A549 (cell line): ENCODE measurements at places on chromosomes 5 and 9. TPM values are rescaled to one million over a fixed set of nuclear protein-coding genes. Genes with fewer than 3 reads are reported as not detected.

DNA sequence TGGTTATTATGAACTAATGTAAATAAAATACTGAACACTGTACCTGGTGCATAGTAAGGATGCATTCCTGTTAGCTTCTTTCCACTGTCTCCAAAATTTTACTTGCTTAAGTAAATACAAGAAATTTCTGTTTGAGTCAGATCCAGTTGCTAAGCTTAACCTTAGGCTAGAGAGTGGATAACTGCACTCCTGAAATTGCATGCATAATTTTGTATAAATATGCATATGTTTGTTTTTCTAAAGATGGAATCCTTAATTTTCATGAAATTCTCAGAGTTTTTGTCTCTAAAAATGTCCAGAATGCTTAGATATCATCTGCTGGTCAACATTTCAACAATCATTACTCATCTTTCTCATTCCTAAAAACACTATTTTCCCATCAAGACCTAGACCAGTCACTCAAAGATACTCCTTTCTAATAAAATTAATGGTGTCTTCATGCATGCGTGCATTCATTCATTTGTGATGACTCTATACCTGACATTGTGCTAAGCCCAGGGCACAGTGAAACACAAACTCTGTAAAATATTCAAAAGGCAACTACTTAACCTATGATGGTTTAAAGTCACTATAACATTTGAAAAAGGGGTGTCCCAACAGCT, 284.8 kb downstream of the SEC61B start:
- DNase-seq, result no peak

DNA sequence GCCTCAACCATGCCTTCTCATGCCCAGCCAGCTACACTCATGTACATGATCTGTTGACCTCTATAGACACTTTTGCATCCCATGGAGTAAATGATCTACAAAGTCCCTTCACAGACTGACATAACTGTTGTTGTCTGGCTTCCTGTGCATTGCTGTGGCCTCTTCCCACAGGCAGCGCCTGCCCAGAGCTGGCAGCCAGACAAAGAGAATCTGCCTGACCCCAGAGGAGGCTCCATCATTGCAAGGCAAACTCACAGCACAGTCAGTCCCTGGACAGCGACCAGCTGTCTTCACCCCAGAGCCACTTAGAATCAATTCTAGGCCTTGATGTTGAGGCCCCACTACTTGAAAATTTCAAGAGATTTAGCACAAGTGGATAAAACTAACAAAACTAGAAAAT, 65.5 kb downstream of the INSYN2B start:
- no peak for DNase-seq

Gene ZBTB34
- 3.5 to 4.1 TPM (median 4.0 TPM) in 3 replicates for polyA plus RNA-seq

DNA sequence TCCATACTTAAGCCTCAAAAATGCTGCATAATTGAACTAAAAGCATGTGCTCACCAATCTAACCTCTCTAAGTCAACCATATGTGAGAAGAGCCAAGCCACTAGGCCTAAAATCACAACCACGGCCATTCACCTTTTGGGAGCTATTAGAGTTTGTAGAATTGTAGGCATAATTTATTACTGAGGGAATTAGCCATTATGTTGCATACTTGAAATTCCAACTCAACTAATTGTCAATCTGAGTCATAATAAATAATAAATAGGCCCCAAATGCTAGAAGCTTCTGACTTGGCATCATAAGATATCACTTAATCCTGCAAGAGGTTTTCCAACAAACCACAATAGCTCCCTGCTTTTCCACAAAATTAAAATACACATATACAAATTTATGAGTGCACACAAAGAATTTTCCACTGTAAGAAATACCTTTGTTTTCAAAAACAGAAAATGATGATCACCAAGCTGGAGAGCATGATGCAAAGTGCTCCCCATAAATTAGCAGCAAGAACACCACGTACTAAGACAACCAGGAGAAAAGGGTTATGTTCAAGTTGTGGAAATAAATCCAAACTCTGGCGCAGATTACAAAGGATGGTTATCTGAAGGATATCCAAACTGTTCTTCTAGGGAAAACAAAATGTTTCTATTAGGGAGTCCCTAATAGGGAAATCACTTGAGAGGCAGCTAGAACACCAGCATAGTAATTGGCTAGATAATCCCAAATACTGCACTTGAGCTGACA, 250.0 kb upstream of the SLC30A5 start:
- no peak for DNase-seq

Gene PCYOX1L
- 1.8 to 2.2 TPM (median 2.1 TPM) in 3 replicates for polyA plus RNA-seq

GRCh38 chr9:31486630-31487029, 897.8 kb upstream of the ACO1 start:
- no peak for DNase-seq

Gene PLEKHG4B
- 0.57 to 0.67 TPM (median 0.66 TPM) in 3 replicates for polyA plus RNA-seq

Gene AHRR
- 1.7 to 2.3 TPM (median 1.8 TPM) in 3 replicates for polyA plus RNA-seq

DNA sequence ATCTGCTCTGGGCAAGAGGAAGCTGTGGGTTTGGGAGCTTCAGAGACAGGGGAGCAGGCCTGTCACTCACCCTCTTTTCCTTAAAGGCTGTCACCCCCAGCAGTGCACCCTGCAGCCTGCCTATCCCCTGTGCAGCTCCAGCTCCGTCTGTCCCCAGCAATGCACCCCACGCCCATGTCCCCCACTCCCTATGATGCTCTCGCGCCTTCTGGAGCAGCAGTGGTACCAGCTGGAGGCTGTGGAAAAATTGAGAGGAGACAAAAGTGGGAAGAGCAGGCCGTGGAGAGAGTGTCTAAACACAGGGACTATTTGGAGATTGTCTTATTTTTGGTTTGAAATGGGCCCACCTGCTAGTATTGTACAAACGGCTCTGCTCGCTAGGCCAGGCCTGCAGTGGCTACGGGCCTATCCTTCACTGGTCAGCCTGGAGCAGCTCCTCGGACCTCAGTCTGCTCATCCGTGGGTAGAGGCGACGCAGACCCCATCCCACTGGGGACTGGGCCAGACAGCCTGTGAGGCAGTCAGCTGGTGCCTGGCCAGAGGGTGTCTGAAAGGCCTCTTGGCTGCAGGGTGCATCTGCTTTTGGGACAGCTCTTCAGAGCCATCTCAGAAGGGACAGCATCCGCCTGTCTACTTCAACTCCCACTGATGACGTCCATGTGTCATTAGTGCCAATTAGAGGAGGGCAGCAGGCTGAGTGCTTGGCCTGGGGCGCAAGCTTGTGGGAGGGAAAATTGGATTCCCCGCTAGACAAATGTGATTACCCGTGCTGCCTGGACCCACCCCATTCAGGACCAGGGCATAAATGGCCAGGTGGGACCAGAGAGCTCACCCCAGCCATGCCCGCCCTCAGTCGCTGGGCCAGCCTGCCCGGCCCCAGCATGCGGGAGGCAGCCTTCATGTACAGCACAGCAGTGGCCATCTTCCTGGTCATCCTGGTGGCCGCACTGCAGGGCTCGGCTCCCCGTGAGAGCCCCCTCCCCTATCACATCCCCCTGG, at the start of gene DBH:
Gene DBH, plus strand, starts transcription at position 831 of the 999 bp plus-strand sequence. Its CDS starts 9 bp downstream, at position 840.
- no peak for DNase-seq

DNA sequence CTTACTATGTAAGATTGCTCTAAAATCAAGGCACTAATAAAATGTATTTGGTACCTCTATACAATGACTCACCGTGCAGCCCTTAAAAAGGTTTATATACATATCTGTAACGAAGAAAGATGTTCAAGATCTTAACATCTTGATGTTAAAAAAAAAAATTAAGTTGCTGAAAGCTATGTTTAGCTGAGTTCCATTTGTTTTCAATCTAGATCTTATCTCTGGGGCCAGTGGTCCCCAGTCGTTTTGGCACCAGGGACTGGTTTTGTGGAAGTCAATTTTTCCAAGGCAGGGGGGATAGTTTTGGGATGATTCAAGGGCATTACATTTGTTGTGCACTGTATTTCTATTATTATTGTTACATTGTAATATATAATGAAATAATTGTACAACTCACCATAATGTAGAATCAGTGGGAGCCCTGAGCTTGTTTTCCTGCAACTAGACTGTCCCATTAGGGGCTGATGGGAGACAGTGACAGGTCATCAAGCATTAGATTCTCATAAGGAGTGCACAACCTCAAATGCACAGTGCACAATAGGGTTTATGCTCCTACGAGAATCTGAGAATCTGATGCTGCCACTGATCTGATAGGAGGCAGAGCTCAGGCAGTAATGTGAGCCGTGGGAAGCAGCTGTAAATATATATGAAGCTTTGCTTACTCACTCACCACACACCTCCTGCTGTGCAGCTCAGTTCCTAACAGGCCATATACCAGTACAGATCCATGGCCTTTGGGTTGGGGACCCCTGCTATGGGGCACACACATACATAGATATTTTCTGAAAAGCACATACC, 27.6 kb upstream of the TSLP start:
- DNase-seq, result no peak

Gene SNCAIP
- 0.03 TPM in 1 of 3 replicates, not detected in the others for polyA plus RNA-seq

- DNase-seq, result no peak
Measured at GRCh38 chr5:58071566-58071965, 388.3 kb downstream of the PLK2 start.

Gene SPINK7
- not detected in 3 replicates for polyA plus RNA-seq

Gene OR2V2
- polyA plus RNA-seq, result not detected in 3 replicates

Gene APBB3
- polyA plus RNA-seq, result 7.1 to 10.6 TPM (median 9.4 TPM) in 3 replicates

GRCh38 chr5:169153405-169153804, 147.5 kb downstream of the SLIT3 start:
- DNase-seq, result no peak

GRCh38 chr5:51556833-51557232, 173.6 kb downstream of the ISL1 start:
- DNase-seq, result no peak

Gene PCDHA3
- 0.84 to 1.0 TPM (median 0.88 TPM) in 3 replicates for polyA plus RNA-seq

GRCh38 chr9:88920645-88921044, 70.6 kb upstream of the S1PR3 start:
- peak; percentile 11 for DNase-seq

- DNase-seq, result peak; percentile 54
Measured at GRCh38 chr9:93133681-93134014, 403 bp downstream of the NINJ1 start.

Gene RASGRF2
- polyA plus RNA-seq, result 1.4 to 2.2 TPM (median 1.8 TPM) in 3 replicates

Gene CSF2
- 0.34 TPM in 1 of 3 replicates, not detected in the others for polyA plus RNA-seq

DNA sequence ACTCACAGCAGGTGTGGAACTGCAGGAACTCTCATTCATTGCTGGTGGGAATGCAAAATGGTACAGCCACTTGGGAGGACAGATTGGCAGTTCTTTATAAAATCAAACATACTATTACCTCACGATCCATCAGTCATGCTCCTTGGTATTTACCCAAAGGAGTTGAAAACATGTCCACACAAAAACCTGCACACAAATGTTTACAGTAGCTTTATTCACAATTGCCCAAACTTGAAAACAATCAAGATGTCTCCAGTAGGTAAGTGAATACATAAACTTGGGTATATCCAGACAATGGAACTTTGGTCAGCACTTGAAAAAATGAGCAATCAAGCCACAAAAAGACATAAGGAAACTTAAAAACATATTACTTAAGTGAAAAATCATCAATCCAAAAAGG, 215.5 kb downstream of the IRX1 start:
- DNase-seq, result no peak

- peak; percentile 81 for DNase-seq
Measured at GRCh38 chr5:72141440-72142355, 34.4 kb downstream of the MAP1B start.

Gene CARTPT
- not detected in 3 replicates for polyA plus RNA-seq

GRCh38 chr5:41270423-41271251, 57.3 kb upstream of the C6 start:
- DNase-seq, result peak; percentile 66

GRCh38 chr5:89315286-89316100, 432.5 kb upstream of the MEF2C start:
- no peak for DNase-seq

GRCh38 chr5:17203329-17204132, 13.9 kb upstream of the BASP1 start:
- DNase-seq, result peak; percentile 72

GRCh38 chr5:68086857-68087256, 128.7 kb upstream of the PIK3R1 start:
- DNase-seq, result no peak

Gene PHF24
- not detected in 3 replicates for polyA plus RNA-seq

- no peak for DNase-seq
Measured at GRCh38 chr9:115046824-115047223, 71.1 kb downstream of the TNC start.

Gene IFNB1
- not detected in 3 replicates for polyA plus RNA-seq

DNA sequence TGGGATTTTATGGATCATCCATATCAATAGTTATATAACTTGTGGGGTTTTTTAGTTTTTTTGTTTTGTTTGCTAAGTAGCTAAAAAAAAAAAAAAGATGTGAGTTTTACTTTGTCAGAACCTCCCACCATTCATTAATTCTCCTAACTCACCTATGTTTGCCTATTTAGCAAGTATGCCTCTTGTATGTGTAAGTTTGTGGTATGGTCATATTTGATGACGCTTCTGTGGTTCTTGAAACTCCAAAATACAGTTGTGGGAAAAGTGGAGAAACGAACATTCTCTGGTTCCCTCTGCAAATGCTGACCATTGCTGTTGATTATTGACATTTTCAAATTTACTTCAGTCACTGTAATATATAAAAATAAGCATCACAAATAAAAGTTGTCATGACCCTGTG, 75.7 kb downstream of the PBX3 start:
- no peak for DNase-seq

Gene TNFSF8
- not detected in 3 replicates for polyA plus RNA-seq

GRCh38 chr5:171757853-171758535, 27.6 kb upstream of the SMIM23 start:
- DNase-seq, result peak; percentile 69

GRCh38 chr9:15524845-15525455, 14.2 kb upstream of the PSIP1 start:
- no peak for DNase-seq

DNA sequence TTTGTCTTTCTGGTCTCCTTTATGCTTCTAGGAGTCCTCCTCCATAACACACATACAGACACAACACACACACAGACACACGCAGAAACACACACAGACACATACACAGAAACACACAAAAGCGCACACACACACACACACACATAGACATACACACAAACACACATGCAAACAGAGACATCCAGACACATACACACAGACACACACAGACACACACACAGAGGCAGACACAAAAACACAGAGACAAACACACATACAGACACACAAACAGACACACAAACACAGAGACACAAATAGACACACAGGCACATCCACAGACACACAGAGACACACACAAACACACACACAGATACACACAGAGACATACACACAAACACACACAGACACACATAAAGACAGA, 220.2 kb downstream of the IRX2 start:
- DNase-seq, result no peak

DNA sequence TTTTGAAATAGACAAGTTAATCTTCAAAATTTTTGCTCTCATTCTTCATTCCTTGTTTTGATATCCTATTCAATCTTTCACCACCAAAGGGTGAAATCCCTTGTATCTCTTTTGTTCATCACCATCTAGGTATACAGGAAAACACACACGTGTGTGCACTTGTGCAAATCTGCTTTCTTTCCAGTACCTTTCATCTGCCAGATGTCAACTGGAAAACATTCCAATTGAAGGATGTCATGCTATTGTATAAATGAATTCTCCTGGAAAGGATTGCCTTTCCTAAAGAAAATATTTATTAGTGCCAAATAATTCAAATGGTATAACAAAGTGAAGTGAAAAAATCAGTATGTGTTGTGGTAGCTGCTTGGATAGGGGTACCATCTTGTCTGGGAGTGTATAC, 123.7 kb downstream of the RANBP17 start:
- DNase-seq, result no peak

GRCh38 chr9:106799152-106799551, 63.8 kb upstream of the ZNF462 start:
- peak; percentile 3 for DNase-seq

Gene SLC45A2
- not detected in 3 replicates for polyA plus RNA-seq

Gene EDIL3
- polyA plus RNA-seq, result 0.12 to 0.18 TPM (median 0.14 TPM) in 3 replicates

- no peak for DNase-seq
Measured at GRCh38 chr9:126222363-126222834, 104.2 kb upstream of the MVB12B start.

- no peak for DNase-seq
Measured at GRCh38 chr5:1471997-1472963, 27.0 kb upstream of the SLC6A3 start.
